Effector memory CD4-positive, alpha-beta T cell (primary cell): ENCODE measurements at places on chromosomes 6 and 20.
A peak's percentile ranks its signal among the peaks of the same experiment; 100 is the strongest.

DNA sequence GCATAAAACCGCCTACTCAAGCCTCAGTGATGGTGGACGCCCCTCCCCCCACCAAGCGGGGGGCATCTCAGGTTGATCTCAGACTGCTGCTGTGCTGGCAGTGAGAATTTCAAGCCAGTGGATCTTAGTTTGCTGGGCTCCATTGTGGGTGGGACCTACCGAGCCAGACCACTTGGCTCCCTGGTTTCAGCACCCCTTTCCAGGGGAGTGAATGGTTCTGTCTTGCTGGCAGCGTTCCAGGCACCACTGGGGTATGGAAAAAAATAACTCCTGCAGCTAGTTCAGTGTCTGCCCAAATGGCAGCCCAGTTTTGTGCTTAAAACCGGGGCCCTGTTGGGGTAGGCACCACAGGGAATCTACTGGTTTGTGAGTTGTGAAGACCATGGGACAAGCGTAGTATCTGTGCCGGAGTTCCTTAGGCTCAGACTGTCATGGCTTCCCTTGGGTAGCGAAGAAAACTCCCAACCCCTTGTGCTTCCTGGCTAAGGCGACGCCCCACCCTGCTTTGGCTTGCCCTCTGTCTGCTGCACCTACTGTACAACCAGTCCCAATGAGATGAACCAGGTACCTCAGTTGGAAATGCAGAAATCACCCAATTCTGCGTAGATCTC lies 1334.5 kb upstream of the ADGRB3 start:
- DNase-seq = no peak

GRCh38 chr6:13868236-13868635 lies 53.9 kb upstream of the MCUR1 start:
- no peak for DNase-seq

GRCh38 chr6:34005901-34006531 lies 139.9 kb downstream of the GRM4 start:
- DNase-seq = no peak

DNA sequence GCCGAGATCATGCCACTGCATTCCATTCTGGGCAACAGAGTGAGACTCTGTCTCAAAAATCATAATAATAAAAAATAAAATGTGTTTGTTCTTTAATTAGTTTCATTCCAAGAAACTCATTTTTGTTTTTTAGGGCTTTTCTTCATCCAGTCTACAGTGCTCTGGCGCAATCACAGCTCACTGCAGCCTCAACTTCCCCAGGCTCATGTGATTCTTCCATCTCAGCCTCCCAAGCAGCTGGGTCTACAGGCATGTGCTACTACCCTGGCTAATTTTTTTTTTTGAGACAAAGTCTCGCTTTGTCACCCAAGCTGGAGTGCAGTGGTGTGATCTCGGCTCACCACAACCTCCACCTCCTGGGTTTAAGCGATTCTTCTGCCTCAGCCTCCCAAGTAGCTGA lies 143.6 kb upstream of the JARID2 start:
- DNase-seq = no peak

- DNase-seq = no peak
These were observed 108.2 kb upstream of the SALL4 start for GRCh38 chr20:51910321-51911050.

DNA sequence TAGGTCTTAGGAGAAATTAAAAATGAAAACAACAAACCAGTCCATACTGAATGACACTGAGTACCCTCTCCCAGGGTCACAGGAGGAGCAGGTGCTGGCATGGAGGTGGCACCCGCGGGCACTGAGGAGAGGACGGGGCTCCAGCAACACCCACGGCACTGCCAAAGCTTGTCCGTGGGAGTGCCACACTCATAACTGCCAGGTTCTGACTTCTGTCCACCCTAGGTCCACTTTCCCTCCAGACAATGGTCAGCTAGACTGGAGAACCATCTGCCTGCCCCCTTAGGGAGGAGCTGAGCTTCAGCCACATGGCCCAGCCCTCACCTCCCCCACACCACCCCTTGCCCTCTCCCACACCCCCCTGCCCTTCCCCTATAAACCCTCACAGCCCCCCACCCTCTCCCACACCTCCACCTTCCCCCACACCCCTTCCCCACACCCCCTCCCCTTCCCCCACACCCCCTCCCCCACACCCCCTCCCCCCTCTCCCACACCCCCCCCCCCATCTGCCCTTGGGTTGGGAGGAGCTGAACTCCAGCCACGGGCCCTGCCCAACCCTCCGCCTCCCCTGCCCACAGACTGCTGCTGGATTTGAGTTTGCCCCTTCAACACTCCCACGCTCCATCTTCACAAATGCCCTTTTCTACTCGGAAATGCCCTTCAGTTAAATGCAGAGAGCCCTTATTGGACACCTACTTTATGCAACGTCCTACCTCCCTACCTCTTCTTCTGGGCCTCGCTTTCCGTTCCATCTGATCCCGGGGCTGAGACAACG lies 129.6 kb downstream of the TAF4 start:
- no peak for DNase-seq

GRCh38 chr6:20400456-20401204 lies 1.0 kb upstream of the E2F3 start:
- DNase-seq = peak; percentile 17

GRCh38 chr6:113526995-113527394 lies 330.1 kb upstream of the MARCKS start:
- no peak for DNase-seq

- no peak for DNase-seq
These were observed 120.2 kb upstream of the LOC128125822 start for GRCh38 chr6:63452125-63452524.

DNA sequence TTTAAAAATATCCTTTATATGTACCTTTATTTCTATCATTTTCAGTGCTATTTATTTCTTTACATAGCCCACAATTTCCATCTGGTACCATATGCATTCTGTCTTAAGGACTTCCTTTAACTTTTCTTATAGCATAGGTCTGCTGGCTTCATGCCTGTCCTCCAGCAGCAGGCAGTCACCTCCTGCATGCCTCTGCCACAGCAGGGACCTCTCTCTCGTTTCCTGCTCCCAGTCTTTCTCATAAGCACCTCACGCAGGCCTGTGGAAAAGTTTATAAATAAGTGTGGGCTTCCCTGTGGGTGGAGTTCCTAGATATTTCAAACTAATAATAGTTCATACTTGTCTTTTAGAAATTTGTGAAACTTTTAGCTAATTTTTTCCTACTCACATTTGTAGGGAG lies 133.9 kb downstream of the KCNQ5 start:
- DNase-seq = no peak

- DNase-seq = peak; percentile 51
These were observed 604 bp upstream of the RAB5IF start for GRCh38 chr20:36604952-36605398.

- no peak for DNase-seq
These were observed 5.1 kb upstream of the SLC2A12 start for GRCh38 chr6:134057478-134057877.

- no peak for DNase-seq
These were observed 10.1 kb downstream of the CDC5L start for GRCh38 chr6:44397424-44398164.

GRCh38 chr6:169974663-169975062 lies 223.2 kb downstream of the ERMARD start:
- DNase-seq = no peak

DNA sequence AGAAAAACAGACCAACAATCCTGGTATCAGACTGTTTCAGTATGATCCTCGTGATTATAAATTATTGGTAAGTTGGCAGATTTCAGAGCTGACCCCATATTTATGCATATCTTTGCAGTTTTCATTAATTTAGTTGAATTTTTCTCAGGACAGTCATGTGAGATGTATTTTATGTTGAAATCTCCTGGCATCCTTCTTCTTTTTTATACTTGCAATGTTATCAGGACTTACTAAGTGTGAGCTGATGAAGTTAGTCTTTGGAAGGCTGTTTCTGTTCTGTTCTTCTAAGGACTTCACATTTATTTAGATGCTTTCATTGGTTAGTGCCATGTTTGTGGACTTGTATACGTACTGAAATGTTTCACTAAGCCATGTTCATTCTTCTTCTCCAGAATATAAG lies 17.2 kb downstream of the SMPDL3A start:
- no peak for DNase-seq

- no peak for DNase-seq
These were observed 499 bp downstream of the TTI1 start for GRCh38 chr20:38032585-38033329.

DNA sequence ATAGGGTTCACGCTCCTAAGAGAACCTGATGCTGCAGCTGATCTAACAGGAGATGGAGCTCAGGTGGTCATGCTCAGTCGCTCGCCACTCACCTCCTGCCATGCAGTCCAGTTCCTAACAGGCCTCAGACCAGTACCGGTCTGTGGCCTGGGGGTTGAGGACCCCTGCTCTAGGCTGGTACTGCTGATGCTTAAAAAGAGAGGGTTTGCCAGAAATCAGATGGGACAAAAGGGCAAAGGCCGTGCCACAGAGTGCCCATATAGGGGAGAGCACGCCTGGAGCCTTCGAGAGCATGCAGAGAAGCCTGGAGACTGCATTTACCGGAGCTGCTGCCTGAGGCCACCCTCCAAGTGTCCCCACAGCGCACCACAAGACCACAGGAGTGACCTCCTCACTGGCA lies 75.5 kb downstream of the PTPN1 start:
- no peak for DNase-seq

DNA sequence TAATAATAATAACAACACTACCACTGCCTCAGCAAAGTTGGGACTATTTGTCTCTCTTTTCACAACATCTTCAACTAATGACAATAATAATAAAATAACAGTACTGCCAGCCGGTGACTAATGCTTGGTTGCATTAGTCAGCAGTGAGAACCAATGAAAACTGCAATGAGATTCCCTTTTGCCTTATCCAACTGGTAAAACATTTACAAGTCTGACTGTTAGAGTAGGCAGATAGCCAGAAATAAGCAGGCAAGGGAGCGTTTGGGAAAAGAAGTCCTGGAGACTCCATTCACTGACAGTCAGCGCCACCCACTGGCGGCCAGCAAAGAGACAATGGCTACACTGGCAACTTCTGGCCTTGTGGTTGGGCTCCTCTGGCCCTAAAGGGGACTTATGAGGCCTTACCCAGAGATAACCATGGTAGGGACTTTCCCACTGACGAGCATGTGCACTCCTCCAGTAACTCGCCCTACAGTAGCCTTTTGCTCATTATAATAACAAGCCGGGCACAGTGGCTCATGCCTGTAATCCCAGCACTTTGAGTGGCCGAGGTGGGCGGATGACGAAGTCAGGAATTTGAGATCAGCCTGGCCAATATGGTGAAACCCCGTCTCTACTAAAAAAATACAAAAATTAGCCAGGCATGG lies 3.4 kb upstream of the NSFL1C start:
- no peak for DNase-seq

DNA sequence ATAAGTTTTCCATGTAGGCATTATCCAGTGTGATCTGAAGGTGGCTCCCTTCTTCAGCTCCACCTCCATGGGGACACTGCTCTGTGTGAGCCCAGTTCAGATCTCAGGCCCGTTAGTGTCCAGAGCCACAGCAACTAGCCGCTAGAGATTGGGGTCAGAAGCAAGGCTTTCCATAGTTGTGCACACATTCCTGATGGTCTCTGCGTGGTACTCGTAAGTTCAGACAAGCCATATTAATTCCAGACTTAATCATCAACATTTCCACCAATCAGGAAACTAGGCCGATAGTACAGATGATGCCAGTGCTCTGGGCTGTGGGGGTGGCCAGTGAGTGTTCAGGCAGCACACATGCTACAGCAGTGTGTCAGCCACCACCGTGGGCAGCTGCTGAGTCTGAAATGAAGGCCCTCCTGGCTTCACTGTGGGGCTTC lies 17.5 kb upstream of the SYNCRIP start:
- DNase-seq = no peak

- peak; percentile 33 for DNase-seq
These were observed 7.6 kb downstream of the TREM1 start for GRCh38 chr6:41278699-41279405.

- DNase-seq = no peak
These were observed 7.5 kb downstream of the SF3B5 start for GRCh38 chr6:144087789-144088426.

DNA sequence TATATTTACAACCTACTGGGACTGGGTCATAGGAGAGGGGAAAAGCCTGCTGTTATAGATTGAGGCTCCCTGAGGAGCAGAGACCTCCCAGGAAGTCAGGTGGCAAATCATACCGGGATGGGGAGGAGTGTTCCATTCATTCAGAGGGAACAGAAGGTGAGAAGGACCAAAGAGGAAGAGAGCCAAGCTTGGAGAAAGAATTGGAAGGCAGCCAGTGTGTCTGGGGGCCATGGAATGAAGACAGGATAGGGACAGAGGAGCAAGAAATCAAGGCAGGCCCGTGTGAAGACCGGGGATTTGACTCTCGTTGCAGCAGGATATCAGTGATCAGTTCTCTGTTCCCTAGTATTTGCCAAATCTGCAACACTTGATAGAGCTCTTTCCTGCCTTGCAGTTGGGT lies 5.7 kb upstream of the ZNF217 start:
- DNase-seq = no peak

DNA sequence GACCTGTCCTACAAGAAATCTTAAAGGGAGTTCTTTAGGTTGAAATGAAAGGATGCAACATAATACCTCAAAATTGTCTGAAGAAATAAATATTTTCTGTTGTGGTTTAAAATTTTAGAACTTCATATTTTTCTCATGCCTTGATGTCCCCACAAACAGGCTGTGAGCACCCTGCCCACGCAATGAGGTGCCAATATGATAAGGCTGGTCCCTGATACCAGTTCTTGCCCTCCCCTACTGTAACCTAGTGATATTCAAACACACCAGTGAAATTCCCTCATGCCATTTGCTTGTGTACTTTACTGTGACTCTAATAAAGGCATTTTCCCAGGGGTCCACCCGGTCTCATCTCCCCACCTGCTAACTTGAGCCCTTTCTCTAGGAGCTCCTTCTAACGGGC lies 67.3 kb upstream of the SIRPG start:
- no peak for DNase-seq

- no peak for DNase-seq
These were observed 113.7 kb downstream of the FOXA2 start for GRCh38 chr20:22470620-22471026.

- no peak for DNase-seq
These were observed 11.0 kb downstream of the TREM1 start for GRCh38 chr6:41275489-41275888.

DNA sequence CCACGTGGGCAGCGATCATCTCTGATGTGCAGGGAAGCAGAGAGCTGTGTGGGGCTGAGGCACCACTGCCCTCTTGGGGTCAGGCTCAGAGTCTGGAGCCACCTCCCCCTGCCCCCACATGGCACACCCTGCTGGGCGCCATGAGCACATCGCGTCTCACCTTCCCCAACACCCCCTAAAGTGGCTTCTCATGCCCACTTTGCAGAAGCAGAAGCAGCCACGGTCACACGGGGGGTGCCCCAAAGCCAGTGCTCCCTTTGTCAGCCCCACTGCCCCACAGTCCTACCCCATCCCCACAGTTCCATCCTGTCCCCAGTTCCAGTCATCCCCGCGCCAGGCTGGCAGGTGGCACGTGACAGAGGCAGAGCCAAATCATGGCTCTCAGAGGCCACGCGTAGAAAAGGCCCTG lies 19.5 kb downstream of the SDCBP2 start:
- no peak for DNase-seq

GRCh38 chr20:17747431-17747846 lies 47.7 kb downstream of the BANF2 start:
- no peak for DNase-seq

GRCh38 chr6:105094133-105094640 lies 85.6 kb downstream of the POPDC3 start:
- DNase-seq = no peak

GRCh38 chr20:51172558-51173428 lies 149.9 kb upstream of the KCNG1 start:
- no peak for DNase-seq
